Activated T-cell treated with anti-CD3 and anti-CD28 coated beads, Interleukin-2, amount 50 U/mL, for 48 hours (primary cell): ENCODE measurements at places on chromosomes 6 and 20.
A peak's percentile ranks its signal among the peaks of the same experiment; 100 is the strongest.

GRCh38 chr6:154767003-154767723, 33.9 kb downstream of the SCAF8 start:
- no peak for DNase-seq

DNA sequence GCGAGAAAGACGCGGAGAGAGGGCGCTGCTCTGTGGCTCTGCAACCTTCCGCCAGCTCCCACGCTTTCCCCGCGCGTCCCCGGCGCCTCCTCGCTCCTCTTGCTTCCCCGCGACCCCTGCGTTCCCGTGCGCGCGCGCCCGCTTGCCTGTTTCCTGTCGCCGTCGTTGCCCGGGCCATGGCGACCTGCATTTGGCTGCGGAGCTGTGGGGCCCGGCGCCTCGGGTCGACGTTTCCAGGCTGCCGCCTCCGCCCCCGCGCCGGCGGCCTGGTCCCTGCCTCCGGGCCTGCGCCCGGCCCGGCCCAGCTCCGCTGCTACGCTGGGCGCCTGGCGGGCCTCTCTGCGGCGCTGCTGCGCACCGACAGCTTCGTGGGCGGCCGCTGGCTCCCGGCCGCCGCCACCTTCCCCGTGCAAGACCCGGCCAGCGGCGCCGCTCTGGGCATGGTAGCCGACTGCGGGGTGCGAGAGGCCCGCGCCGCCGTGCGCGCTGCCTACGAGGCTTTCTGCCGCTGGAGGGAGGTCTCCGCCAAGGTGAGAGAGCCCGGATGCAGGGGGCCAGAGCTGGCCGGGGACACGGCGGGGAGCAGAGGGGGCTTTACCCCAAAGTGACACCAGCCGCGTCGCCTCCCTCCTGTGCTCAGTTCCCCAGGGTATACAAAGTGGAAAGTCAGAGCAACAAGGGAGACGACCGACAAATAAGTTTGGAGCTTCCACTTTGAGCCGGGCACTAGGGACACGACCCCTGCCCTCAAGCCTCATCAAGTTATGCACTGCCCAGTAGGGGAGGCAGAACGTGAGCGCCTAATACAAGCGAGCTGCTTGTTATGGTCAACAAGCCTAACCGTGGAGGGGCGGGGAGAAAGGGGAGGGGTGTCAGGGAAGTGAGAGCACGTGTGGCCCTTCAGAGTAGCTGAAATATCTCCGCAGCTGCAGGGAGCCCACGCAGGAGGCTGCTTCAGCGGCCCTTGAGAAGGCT, at the start of gene ALDH5A1:
Gene ALDH5A1, plus strand, starts transcription at position 149 of the 975 bp plus-strand sequence. Its CDS starts 28 bp downstream, at position 177.
- peak; percentile 85 for DNase-seq

DNA sequence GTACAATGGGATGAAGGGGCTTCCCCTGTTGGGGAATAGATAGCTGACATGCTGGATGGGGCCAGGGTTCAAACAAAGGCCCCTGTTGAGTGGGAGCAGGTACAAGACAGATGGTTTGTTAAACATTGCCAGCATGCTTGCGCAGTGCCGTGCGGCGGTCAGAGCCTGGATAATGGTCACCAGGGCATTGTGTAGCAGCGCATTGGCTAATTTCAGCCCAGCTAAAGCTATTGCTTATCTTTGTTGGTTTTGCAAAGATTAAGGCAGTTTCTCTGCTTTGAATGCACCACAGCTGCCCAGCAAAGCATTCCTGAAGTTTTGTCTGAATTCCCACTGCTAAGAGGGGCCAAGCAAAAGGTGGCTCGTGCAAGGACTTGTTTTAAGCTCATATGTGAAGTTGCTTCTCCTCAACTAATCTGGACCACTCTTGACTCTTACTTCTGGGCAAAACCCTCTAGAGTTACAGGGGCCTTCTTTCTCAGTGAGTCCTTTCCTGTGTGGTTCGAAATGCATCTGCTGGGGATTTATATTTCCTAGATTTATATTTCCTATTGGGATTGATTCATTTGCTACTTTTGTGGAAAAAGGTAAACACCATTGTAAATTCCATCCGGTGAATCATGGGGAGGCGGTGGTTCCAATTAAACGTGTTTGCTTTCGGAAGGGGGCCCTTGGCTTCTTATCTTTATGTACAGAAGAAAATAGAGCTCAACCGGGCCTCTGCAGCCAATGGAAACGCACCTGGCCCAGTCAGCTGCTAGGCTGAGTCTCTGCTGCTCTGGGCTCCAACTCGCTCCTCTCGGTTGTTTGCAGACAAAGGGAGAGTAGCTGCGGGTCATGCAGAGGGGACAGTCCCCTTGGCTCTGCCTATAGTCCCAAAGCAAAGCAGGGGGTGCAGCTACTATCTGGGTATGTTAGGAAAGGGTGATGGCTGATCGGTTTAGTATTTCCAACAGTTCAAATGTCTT, 72.1 kb downstream of the FOXA2 start:
- no peak for DNase-seq

DNA sequence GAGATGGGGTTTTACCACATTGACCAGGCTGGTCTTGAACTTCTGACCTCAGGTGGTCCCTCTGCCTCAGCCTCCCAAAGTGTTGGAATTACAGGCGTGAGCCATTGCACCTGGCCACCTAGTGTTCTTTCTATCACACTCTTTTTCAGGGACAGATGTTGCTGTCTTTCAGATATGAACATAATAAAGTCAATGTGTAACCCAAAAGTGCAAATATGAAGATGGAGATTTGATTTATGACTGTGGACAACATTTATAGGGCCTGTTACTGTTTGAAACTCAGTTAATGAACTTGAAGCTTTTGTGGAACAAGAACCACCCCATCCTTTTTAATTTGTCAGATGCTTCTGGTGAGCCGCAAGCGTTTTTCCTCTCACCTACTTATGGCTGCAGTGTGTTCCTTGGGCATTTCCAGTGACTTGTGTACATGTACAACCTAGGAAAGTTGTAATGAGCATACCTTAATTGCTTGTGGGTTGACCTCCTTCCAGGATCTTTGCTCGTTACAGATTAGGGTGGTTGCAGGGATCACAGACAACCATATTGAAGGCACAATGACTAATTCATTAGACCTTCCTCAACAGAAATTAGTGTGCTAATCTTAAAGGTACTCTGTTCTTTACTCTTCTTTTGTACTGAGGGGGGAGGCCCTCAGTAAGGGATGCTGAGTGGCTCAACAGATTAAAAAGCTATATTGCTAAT, 6.8 kb downstream of the TBPL1 start:
- DNase-seq = no peak

DNA sequence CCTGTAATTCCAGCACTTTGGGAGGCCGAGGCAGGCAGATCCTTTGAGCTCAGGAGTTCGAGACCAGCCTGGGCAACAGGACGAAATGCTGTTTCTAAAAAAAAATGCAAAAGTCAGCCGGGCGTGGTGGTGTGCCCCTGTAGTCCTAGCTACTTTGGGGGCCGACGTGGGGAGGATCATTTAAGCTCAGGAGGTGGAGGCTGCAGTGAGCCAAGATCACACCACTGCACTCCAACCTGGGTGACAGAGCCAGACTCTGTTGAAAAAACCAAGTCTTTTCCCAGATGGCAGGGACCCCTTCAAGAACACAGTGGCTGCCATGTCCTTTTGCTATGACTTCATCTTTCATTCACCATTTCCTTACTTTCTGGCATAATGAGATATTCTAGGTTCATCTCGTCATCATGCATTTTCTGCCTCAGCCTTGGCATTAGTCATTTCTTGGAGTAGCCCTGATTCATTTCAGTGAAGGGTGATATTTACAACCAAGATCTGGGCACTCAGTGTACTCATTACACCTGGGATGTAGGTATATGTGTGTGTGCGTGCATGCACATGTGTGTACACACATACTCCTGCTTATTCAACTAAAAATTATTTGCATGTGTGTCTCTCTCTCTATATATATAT, 61.4 kb upstream of the TOX2 start:
- no peak for DNase-seq

DNA sequence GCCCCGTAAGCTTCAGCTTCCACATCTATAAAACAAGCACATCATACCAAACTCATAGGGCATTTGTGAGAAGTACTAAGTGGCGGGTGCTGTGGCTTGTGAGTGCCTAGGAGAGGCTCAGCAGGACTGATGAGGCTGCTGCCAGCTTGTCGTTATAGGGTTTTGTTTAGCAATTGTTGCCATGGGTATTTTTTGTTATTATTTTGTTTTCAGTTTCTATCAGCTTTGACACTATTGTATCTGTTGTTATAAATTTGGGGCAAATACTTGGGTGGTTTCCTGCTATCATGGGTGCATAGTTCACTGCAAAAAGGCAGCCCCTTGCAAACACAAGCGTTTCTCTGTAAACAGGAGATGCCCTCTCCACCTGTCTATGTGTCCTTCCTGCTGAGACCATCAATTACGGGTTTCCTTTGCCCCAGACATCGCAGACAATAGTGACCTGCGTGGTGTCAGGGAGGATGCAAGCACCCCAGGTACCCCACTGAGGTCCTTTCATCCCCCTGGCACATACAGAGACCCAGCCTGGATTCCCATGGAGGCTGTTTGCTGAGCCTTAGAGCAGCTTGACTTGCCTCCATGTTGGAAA, 3.1 kb upstream of the CCDC167 start:
- DNase-seq = no peak

- no peak for DNase-seq
These were observed 167.8 kb downstream of the WDR27 start for GRCh38 chr6:169534039-169534421.

GRCh38 chr6:19552076-19552475, 285.1 kb upstream of the ID4 start:
- DNase-seq = no peak

GRCh38 chr20:1242530-1242929, 16.7 kb downstream of the RAD21L1 start:
- DNase-seq = no peak

DNA sequence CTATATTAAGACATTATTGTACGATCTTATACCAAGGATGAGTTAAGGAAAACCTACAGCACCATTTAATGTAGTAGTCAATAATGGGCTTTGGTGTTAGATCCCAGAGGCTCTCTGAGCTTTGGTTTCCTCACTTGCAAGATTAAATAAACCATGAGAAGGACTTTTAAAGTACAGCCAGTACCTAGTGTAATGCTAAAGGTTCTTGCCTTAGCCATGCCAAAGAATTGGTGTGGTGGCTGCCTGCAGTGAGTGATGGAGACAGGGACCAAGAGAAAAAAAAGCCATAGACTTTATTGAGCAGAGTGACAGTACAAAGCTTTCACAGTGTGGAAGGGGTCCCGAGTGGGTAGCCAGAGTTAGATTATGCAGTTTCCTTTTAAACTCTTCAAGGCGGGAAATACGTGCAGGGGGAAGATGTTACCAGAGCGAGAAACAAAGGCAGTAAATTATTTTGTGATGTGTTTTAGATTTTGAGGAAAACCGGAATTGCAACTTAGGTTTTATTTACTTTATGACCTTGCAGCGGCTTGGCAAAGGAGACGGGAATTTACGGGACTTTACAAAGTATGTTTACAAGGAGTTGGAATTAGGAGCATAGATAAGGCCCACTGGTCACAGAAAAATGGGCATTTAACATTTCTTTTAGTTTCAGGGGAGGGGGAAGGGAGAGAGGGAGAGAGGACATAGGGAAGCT, 100.4 kb downstream of the MYO6 start:
- DNase-seq = no peak

DNA sequence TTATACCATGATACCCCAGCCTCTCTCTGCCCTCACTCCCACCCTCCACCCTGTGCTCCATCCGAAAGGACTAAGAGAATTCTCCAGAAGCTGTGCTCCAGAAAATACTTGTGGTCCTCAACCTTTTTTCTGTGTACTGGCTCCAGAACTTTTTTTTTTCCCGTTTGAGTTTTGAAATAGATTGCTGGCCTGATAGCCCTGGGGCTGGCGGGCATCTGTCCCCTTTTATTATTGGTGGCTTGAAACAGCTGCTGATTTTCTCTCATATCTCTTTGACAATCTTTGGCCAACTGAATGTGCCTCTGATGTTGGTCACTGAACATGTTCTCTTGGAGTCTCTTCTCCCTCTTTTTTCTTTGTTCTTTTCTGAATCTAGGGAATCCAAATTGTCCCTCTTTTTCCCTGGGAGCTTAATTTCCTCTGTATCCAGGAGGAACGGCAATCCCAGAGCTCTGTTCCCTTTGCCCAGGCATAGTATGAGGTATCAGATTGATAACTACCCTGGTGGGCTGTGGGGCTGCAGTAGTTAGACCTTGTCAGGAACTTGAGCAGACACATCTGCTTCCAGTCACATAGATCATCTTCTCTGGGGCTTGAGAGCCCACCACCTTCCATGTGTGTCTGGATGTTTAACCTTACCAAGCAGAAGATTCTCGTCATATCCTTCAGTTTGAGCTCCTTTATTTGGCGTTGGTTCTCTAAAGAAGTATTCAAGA, 1.6 kb downstream of the PPARD start:
- no peak for DNase-seq

DNA sequence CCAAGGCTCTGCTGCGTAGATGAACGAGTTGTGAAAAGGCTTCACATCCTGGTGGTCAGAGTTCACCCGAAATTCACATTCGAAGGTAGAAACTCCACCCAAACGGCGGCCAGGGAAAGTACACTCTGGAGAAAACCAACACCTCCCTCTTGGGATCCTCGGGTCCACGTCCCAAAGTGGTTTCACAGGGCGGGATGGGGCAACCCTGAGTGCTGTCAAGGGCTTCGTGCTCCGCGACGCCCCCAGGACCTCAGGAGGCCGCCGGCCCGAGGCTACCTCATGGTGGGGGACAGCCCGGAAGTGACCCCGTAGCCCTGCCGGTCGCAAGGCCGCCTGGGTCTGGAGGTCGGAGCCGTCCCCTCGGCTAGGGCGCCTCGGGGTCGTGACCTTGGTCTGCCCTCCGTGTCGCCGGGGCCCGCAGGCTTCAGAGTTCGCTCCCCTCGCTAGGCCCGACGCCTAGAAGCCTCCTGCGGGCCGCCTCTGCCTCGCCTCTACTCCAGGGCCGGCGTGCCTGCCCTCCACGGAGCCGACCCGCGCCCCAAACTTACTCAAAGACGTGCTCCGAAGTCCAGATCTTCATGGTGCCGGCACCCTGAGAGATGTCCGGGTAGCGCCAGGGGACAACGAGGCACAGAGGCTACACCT, at the start of gene PRELID3B:
Gene PRELID3B, minus strand, starts transcription at position 636 of the 645 bp plus-strand sequence. Its CDS starts 56 bp downstream, at position 580.
- DNase-seq = no peak

DNA sequence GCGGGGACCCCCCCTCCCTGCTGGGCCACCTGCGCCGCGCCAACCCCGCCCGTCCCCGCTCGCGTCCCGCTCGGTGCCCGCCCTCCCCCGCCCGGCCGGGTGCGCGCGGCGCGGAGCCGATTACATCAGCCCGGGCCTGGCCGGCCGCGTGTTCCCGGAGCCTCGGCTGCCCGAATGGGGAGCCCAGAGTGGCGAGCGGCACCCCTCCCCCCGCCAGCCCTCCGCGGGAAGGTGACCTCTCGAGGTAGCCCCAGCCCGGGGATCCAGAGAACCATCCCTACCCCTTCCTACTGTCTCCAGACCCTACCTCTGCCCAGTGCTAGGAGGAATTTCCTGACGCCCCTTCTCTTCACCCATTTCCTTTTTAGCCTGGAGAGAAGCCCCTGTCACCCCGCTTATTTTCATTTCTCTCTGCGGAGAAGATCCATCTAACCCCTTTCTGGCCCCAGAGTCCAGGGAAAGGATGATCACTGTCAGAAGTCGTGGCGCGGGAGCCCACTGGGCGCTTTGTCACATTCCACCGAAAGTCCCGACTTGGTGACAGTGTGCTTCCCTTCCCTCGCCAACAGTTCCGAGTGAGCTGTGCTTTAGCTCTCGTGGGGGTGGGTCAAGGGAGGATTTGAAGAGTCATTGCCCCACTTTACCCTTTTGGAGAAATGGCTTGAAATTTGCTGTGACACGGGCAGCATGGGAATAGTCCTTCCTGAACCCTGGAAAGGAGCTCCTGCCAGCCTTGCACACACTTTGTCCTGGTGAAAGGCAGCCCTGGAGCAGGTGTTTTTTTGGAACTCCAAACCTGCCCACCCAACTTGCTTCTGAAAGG, 2.1 kb downstream of the VEGFA start:
- DNase-seq = peak; percentile 78

- DNase-seq = no peak
These were observed 449.5 kb downstream of the PHF3 start for GRCh38 chr6:64085126-64085525.

GRCh38 chr6:117504478-117505144, 22.1 kb downstream of the DCBLD1 start:
- no peak for DNase-seq
